ENCODE measurements at places on chromosomes 6 and 20.

DNA sequence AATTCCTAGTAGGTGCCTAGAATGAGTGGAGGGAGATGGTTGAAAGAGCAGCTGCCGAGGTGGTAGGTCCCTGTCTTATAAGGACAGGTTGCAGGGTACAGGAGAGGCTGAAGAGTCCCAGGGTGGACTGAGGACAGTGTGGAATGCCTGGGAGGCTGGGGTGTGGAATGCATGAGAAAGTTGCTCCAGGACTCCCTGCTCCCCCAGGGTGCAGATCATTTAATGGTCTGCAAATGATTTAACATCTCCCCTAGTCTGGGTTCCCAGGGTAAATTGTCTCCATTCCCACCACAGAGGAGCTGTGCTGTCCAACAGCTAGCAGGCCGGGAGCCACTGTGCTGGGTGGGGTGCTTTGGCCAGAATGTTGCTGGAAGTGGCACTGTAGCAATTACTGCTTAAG is 76.0 kb downstream of the CD83 start:
- DNase-seq: no peak

DNA sequence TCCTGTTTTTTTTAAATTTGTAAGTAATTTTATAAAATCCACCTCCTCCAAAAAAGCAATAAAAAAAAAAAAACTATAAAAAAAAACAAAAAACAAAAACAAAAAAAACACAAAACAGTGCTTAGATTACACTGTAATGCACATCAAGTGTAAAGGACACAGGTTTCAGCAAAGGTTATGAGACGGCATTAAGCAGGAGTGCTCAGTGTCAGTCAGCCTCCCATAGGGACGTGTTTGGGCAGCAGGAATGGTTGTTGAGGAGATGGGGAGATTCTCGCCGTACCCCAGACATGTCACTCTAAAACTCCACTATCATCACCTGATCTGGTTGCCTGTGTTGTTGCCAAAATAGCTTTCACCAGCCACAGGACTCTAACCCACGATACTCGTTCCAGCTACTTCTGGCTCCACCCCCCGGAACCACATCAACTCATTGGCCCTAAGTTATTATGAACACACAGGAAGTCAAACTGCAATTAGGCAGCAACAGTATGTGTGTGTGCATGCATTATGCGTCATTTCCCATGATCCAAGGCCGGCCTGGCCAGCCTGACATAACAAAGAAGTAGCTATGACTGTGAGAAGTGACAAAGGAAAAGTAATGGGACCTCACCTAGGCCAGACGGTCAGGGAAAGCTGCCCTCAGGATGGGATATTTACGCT is 28.7 kb downstream of the ECT2L start:
- DNase-seq: no peak

GRCh38 chr20:53934421-53935343 is 135.7 kb downstream of the BCAS1 start:
- DNase-seq: no peak

DNA sequence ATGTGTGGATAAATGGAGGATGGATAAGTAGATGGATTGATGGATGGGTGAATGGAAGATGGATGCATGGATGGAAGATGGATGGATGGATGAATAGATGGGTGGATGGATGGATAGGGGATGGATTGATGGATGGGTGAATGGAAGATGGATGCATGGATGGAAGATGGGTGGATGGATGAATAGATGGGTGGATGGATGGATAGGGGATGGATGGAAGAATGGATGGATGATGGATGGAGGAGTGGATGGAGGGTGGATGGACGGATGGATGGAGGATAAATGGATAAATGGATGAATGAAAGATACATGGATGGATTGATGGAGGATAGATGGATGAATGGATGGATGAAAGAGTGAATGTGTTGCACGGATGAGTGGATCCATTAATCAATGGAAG is 3.0 kb upstream of the NFATC2 start:
- DNase-seq: no peak

DNA sequence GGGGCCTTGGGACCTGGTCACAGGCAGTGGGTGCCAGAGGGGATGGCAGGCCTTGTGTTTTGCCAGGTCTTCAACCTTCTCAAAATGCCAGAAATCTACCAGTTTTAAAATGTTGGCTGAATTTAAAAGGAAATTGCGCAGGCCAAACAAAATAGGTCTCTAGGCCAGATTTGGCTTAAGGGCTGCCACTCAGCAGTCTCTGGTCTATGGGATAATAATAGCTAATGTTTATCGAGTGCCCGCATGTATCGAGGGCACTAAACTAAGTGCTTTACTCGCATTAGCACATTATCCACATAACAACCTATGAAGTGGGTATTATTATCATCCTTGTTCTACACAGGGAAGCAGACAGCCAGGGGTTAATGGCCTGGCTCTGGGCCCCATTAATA is 11.0 kb downstream of the E2F3 start:
- no peak for DNase-seq

Data from CD8-positive, alpha-beta T cell (primary cell).